NCI-H1436 (cell line): ENCODE measurements at places on chromosomes 1 and 21.

DNA sequence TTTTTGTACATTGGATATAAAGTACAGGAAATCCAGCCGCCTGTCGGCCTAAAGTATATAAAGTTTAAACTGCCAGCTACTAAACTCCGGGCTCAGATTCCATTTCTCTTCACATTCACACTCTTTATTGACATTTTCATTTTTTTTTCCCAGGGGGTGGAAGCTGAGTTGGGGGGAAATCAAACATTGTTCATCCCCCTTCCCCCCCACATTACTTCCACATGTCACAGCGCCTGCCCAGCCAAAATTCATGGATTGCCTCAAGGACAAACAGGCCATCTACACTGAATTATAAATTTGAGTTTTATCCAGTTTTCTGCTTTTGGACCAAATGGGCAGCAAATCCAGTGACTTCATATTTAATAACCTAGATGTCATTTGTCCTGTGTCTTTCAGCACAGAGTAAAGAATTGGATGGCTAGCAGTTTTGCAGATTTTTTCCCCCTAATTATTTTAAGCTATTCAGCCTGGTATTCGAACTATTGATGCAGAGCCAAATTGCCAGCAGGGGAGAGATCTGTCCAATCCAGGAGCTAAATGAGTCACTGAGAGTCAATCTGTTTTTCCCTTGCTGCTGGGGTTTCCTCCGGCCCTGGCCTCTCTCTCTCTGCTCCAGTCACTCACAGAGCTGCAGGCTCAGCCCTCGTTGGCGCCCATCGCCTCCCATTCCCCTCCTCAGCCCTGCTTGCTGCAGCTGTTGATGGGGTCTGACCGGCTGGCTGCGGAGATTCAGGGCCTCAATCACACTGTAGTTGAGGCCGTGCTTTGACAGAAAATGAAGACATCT, 98.0 kb downstream of the LMO4 start:
- no peak for DNase-seq

GRCh38 chr1:224133741-224134299, 19.9 kb downstream of the FBXO28 start:
- DNase-seq, result no peak

DNA sequence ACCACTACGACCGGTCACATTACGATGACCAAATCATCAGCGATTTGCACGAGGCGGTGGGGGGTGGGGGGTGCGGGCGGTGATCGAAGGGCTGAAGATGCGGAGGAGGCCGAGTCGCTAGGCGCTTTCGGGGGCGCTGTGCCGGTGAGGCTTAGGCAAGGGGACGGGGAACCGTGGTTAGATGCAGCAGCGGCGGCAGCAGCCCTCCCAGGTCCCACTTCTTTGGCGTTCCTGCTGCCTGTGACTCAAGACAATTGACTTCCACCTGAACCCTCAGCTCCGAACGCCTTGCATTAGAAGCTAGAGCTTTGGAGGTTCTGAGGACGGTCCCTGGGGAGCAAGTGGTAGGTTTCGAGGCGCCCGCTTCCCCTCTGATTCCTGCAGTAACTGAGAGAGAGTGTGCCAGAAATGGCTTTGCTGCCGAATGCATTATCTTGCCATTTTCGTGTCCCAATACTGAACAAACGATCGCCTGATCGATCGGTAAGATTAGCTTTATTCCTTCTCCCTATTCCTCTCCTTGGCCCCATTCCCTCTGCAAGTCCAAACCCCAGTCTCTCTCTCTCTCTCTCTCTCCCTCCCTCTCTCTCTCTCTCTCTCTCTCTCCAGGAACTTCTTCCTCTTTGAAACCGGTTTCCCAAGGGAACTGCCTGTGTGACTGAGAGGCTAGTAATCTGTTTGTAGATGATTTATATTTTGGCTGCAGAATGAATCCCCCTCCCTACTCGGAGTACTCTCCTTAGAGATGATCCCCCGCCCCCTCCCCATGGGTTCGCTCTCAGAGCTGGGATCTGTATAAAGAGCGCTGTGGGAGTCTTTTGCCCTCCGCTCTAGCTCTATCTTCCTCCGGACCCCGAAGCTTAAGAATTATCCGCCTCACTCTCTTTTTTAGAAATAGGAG, 735 bp upstream of the BRINP3 start:
- no peak for DNase-seq

DNA sequence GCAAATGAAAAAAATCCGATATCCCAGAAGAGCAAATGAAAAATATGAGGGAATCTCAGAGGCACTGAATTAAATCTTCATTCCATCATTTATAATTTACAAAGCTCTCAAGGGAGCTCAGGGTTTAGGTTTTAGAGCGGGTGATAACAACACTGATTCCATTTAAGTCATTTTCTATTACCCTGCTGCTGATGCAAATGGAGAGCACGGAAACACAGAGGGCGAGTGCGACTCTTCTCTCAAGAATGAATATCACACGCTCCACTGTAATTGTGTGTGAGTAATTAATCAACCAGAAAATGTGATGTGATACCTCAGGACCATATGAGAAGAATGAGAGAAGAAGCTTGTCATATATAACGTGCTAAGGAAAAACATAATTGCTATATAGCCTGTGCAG, 22.7 kb downstream of the CHML start:
- DNase-seq, result no peak

DNA sequence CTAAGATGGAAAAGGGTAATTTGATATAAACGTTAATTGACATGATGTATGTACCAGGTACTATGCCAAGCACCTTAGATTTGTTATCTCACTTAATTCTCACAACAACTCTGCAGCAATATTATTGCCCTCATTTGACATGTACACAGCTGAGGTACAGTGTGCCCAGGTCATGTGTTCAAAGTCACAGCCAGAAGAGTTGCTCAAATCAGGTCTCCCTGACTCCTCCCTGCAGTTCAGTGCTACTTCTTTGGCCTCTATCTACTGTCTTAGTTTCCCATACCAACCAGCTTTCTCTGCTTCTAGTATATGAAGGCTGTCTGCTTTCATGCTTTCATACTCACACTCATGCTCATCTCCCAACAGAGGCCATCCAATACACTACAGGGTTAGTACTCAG, 15.1 kb downstream of the TBX15 start:
- DNase-seq, result no peak

DNA sequence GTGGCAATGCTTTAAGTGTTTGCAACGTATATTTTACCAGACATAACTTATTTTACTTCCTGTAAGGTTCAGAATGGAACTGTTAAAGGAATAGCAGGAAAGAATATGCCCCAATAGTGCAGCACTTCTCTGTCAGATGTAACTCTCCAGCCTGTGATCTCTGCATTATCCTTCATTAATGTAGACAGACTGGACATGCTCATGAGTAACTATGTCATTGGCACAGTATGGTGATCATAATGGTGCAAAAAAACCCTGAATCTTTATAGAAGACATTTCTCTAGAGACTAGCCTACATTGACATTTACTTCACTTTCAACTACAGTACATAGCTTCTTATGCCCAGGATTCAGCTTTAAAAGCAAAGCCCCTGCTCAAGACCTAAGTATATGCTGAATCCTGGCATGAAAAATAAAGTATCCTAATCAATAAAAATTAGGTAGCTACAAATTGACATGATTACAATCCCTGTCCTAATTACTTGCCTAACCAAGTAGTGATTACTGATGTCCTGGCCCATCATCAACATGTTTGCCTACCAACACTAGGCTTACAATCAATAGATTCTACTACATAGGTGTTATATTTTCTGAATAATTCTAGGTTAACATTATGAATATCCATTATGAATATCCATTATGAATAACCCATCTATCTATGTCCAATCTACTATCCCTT, 13.9 kb downstream of the COX20 start:
- DNase-seq, result no peak

DNA sequence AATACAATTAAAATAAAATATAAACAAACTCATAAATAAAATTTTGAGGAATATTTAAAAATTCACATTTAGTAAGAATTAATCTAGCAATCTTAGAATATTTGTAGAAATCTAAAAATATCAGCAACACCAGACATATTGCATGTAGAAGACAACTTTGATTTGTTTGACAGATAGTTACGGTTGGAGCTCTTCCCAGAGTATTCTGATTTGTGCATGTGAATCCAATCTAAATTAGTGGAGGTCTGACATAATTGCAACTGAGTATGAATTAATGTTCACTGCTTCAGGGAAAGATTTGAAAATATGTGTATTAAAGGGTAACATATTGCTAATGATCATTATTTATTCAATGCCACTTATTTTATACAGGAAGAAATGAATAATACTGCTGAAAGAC, 1546.2 kb downstream of the BRINP3 start:
- DNase-seq, result no peak

GRCh38 chr21:36059823-36060158, 535 bp downstream of the SETD4 start:
- DNase-seq, result no peak

- no peak for DNase-seq
These were observed 167.2 kb downstream of the TRABD2B start for GRCh38 chr1:47830021-47830420.

GRCh38 chr1:180053594-180054567, 99.3 kb downstream of the CEP350 start:
- no peak for DNase-seq

DNA sequence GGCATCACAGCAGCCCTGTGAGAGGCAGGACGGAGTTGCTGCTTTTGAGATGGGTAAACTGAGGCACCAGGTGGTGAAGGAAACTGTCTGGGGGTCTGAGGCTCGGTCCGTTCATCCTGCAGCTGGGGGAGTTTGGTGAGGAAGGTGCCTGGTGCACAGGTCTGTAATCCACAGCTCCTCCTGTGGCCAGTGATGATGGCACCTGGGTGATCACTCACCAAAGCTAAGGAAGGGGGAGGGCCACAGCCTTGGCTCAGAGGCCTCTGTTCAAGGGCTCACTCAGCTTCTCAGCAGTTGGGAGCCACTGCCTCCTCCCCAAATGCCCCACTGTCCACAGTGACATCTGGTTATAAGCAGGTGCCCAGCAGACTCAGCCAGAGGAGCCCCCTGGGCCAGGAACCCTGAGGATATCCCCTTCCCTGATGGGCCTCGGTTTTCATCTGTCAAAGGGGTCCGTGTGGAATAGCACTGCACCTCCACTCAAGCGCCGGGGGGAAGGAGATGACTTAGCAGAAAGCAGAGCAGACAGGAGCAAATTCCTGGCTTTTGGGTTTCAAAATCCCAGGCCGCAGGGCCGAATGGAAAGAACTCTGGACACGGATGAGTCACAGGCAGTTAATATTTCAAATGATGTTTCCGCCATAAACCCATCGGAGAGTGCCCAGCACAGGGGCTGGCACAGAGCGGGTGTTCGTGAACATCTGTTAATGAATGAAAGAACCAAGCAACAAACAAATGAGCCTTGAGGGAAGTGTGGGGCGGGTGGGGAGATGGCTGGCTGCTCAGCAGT, 82.8 kb downstream of the DMRTB1 start:
- peak; percentile 7 for DNase-seq

GRCh38 chr1:224554620-224555259, 61.4 kb upstream of the CNIH3 start:
- no peak for DNase-seq

DNA sequence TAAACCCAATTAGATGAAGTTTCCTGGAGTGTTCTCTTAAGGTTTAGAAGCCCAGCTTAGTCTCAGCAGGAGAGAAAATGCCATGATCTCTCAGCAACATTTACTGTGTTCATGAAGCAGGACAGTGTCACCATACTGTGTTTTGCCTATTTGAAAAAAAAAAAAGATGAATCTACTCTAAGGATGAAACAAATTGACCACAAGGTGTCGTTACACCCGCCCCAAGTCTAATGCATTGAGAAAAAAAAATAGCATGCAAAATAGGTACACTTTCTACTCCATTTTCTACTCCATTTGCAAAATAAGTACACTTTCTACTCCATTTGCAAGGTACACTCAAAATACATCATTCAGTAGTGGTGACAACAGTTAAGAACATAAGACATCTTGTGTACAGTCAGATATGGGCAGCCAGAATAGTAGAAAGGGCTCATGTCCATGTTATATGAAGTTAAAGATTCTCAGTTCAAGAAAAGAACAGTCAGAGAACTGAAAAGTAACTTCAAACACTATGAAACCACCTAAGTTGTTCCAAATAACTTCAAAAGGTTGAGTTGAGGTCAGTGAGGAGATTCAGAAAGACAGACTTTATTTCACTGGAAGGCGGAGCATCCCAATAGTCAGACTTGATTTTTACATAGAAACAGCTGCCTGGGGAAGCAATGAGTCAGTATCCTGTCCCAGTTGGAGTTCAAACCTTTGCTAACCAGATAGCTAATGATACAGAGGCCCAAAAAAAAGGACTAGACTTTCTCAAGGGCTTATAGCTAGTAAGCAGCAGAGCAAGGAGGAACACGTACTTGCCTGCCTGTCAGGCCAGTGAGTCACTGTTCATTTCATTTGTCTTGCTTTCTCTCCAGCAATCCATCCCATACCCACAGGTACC, 13.3 kb downstream of the PLPPR5 start:
- no peak for DNase-seq

DNA sequence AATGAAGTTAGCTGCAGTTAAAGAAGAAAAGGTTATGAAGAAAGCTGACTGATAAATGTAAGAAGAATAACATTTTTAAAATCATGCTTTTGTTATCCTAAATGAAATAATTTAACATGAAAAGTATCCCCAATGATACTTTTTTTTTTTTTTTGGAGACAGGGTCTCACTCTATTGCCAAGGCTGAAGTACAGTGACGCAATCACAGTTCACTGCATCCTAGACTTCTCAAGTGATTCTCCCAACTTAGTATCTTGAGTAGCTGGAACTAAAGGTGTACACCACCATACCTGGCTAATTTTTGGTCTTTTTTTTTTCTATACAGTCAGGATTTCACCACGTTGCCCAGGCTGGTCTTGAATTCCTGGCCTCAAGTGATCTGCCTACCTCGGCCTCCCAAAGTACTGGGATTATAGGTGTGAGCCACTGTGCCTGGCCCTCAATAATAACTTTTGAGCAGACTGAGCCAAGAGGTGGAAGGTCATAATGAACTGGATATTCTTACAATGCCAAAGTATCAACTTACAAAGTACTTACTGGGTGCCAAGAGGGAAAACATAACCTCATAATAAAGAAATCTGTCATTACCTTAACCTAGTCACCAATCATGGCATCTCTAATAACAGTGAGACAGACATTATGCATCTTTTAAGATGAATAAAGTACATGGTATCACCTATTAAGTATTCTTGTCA, 94.5 kb downstream of the EVI5 start:
- no peak for DNase-seq

GRCh38 chr1:62978741-62979140, 194.8 kb downstream of the ATG4C start:
- no peak for DNase-seq

GRCh38 chr1:107871259-107871658, 93.7 kb downstream of the VAV3 start:
- DNase-seq, result no peak

- peak; percentile 64 for DNase-seq
These were observed 5.2 kb upstream of the FCER1G start for GRCh38 chr1:161209790-161210409.
